Panc1 (cell line): ENCODE measurements at places on chromosomes 11 and 22.

DNA sequence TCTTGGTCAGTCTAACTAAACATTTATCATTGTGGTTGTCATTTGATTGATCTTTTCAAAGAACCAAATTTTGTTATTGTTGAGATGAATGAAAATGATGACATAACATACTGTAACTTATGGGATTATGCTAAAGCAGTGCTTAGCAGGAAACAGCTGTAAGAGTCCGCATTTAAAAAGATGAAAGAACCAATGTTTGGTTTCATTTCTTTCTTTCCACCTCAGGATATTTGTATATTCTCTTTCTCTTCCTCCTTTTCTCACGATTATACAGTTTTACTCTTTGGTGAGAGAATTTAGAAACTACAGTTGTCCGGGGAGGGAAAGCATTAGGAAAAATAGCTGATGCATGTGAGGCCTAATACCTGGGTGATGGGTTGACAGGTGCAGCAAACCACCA, 23.1 kb downstream of the PIH1D2 start:
- H3K27me3 ChIP-seq, result no peaks in the 10 kb centered on the region
- H3K4me1 ChIP-seq, result no peaks in the 10 kb centered on the region
- H3K27ac ChIP-seq, result no peak overlapping the region
- H3K36me3 ChIP-seq, result peaks cover 22% of the 10 kb centered on the region
- no peak for DNase-seq
- H3K4me3 ChIP-seq, result no peak overlapping the region

DNA sequence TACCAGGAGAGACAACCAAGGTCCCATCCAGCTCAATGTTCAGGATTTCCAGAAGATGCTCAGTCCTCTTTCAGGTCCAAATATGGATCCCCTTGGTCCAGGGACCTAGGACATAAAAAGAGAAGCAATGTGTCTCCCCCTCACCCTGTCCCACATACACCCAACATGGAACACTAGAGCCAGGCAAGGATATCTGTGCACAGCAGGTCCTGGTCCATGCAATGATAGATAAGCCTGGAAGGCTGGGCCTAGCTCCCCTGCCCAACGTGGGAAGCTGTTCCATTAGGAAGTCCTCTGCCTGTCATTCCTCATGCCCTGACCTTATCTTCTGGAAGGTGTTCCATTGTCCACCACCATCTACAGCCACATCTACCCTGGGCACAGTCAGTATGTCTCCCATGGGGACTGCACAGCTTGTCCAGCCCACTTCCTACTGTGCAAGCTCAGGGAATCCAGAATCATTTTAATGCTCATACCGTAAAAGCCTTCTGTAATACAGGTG, 1434.8 kb downstream of the TBC1D22A start:
- no peak overlapping the region for H3K27ac ChIP-seq
- H3K27me3 ChIP-seq, result no peaks in the 10 kb centered on the region; the same call in 1 of the 2 replicates
- DNase-seq, result no peak
- no peak overlapping the region for H3K4me3 ChIP-seq
- H3K36me3 ChIP-seq, result no peaks in the 10 kb centered on the region

GRCh38 chr22:29816980-29817379, 21.1 kb downstream of the ASCC2 start:
- no peaks in the 10 kb centered on the region for H3K27me3 ChIP-seq
- H3K36me3 ChIP-seq, result peaks cover 5% of the 10 kb centered on the region
- no peak overlapping the region for H3K4me3 ChIP-seq
- no peak overlapping the region for H3K27ac ChIP-seq
- H3K4me1 ChIP-seq, result no peaks in the 10 kb centered on the region
- no peak for DNase-seq

DNA sequence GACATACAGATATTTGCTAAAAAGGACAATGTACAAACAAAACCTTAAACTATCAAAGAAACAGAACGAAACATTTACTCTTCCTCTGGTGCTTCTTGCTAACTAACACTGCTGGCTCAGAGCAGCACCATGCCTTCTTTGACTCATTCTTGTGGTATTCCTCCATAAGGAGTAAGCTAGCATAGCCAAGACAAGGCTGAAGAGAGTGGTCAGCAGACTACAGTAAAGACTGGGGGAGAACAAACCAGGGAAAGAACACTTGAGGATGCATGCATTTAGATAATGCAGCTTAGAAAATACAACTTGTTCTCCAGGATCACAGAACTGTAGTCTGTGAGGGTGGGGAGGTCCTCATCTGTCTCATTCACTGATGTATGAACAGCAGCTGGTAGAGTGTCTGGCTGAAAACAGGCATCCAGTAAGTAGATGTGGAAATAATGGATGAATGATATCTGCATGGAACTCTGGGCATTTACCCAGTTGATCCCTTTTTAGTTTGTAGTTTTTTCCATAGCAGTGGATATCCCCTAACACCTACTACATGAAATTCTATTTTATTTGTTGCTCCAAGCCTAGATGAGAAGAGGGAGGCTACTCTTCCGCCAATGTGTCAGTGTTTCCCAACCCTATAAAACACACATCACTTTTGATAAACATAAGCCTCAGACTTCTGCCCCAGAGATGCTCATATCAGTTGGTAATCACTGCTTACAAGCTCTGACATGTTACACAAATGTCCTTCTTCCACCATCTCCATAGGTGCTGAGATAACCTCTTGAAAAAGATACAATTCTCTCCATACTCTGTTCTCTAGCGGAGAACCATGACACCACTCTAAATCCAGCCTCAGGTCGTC, 7.3 kb downstream of the SNX19 start:
- H3K4me1 ChIP-seq, result no peaks in the 10 kb centered on the region
- no peaks in the 10 kb centered on the region for H3K27me3 ChIP-seq
- H3K36me3 ChIP-seq, result peaks cover 28% of the 10 kb centered on the region
- no peak for DNase-seq
- no peak overlapping the region for H3K4me3 ChIP-seq
- H3K27ac ChIP-seq, result no peak overlapping the region

DNA sequence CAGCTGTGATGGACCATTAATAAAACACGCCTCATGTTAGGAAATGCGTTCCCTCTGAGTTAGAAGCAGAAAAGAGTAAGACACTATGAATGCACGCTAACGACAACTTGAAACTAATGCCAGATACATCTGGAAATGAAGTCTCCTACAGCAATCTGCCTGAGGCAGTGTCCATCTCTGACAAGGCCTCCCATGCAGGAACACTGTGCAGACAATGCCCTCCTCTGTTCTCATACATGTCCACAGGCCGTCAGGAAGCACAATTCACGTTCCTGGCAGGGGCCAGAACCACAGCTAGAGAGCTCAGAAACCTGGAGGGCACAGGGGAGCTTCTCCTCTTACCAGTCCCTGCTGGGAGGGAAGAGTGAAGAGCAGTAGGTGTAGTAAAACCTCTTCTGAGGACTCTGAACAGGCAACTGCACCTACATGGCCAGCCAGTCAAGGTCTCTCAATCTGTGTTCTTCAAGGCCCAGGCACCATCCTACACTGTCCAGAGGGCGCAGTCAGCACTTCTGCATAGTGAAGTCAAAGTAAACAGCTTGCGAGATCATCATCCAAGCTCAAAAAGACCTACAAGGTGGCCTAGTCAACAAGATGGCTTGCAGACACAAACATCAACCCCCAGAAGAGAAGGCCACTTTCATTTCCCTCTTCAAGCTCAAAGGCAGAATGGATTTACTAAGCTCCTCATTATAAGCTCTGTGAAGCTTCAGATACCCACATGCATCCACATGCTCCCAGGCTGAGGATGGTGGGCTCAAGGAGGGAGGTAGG, 41.5 kb upstream of the CYP2D6 start:
- no peaks in the 10 kb centered on the region for H3K27me3 ChIP-seq
- no peak for DNase-seq
- no peaks in the 10 kb centered on the region; the same call in 1 of the 2 replicates for H3K36me3 ChIP-seq
- H3K4me3 ChIP-seq, result no peak overlapping the region
- no peak overlapping the region for H3K27ac ChIP-seq

DNA sequence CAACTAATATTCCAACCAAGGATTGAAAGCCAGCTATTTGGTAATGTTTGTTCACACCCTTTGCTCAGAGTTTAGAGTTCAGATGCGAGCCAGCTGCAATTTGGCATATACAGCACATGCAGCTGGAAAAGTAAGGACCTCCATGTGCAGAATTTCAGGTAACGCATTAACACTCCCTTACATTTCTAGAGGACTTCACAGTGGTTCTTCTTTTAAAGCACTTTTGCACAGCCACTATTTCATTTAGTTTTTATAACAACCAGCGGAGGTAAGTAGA, 3.4 kb downstream of the POU2AF3 start:
- peaks cover 31% of the 10 kb centered on the region for H3K27me3 ChIP-seq
- no peak for DNase-seq
- H3K4me1 ChIP-seq, result no peaks in the 10 kb centered on the region
- no peak overlapping the region for H3K27ac ChIP-seq
- no peaks in the 10 kb centered on the region for H3K36me3 ChIP-seq
- H3K4me3 ChIP-seq, result no peak overlapping the region

GRCh38 chr11:34650528-34650927, 29.6 kb downstream of the EHF start:
- no peaks in the 10 kb centered on the region for H3K27me3 ChIP-seq
- DNase-seq, result no peak
- peak overlapping the region; percentile 57; the same call in 1 of the 2 replicates for H3K27ac ChIP-seq
- no peaks in the 10 kb centered on the region for H3K36me3 ChIP-seq
- no peak overlapping the region for H3K4me3 ChIP-seq
- peaks cover 24% of the 10 kb centered on the region for H3K4me1 ChIP-seq
